ENCODE measurements at places on chromosomes 12 and 14. TPM values are rescaled to one million over a fixed set of nuclear protein-coding genes. Genes with fewer than 3 reads are reported as not detected.

Gene CSRP2
- 87.9 TPM for polyA plus RNA-seq

Gene VWF
- 16.9 TPM for polyA plus RNA-seq

Gene ATL1
- polyA plus RNA-seq, result 9.2 TPM

Gene PHLDA1
- polyA plus RNA-seq, result 37.3 TPM

Gene PYGL
- polyA plus RNA-seq, result 19.2 TPM

Gene RNASE7
- polyA plus RNA-seq, result 0.71 TPM

Gene MYBPC1
- polyA plus RNA-seq, result 0.37 TPM

Gene CERS5
- polyA plus RNA-seq, result 75.0 TPM

Gene REP15
- polyA plus RNA-seq, result 4.3 TPM

Gene TSHR
- polyA plus RNA-seq, result 0.25 TPM

All from right renal pelvis (tissue), 4 donors.